ENCODE measurements at places on chromosomes 11 and 22.

DNA sequence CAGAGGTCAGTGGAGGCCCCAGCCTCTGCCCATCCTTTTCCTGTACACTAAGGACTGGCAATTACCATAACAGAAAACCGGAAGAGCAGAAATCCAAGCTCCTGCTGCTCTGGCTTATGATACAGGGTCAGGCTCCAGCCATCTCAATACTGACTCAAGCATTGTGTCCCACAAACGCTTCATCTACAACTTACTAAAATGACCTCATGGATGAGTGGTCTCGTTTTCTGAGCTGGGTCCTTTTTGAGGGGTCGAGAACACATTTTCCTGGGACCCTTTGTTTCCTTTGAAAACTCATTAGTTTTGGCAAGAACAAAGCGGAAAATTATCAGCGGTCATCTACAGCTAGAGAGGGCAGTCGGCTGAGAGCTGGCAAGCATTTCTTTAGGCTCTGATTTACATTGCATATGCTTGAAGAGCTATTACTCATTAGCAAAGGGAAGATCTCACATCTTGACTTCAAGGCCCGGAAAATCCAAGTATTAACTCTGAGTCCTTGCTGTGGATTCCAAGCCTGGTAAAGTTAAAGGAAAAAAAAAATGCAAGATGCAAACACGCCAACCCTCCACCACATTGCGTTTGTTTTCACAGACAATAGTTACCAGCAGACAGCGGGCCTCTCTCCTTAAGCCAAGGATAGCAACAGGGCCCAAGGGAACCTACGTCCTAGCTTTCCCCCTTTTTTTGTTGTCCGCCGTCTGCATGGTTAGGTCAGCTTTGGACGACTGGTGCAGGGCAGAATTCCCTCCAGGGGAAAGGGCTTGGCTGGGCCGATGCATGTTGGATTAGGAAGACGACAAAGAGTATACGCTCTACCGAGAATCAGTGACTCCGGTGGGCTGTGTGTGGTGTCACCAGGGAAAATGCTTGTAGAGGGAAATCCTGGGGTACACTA, 1.8 kb downstream of the TESMIN start:
- no peak for DNase-seq

- DNase-seq, result no peak
Measured at GRCh38 chr11:9726321-9727022, 62.6 kb downstream of the SWAP70 start.

- no peak for DNase-seq
Measured at GRCh38 chr11:133896642-133897330, 51.5 kb upstream of the SPATA19 start.

- no peak for DNase-seq
Measured at GRCh38 chr22:48576333-48577013, 1251.2 kb downstream of the BRD1 start.

Data from GM12892 (cell line).